Ureter (tissue), 1 donor: ENCODE measurements at places on chromosomes 4 and X. TPM values are rescaled to one million over a fixed set of nuclear protein-coding genes. Genes with fewer than 3 reads are reported as not detected.

The CFI gene
- 21.3 TPM for total RNA-seq

GRCh38 chrX:105226499-105226898, 6.0 kb upstream of the TEX13A start:
- DNase-seq: no peak

- no peak for DNase-seq
Observed at GRCh38 chrX:9108054-9108453, 74.1 kb upstream of the FAM9B start.

The SNX12 gene
- total RNA-seq: 82.4 TPM

The HMGN5 gene
- total RNA-seq: 4.6 TPM

The GRID2 gene
- 0.05 TPM for total RNA-seq

DNA sequence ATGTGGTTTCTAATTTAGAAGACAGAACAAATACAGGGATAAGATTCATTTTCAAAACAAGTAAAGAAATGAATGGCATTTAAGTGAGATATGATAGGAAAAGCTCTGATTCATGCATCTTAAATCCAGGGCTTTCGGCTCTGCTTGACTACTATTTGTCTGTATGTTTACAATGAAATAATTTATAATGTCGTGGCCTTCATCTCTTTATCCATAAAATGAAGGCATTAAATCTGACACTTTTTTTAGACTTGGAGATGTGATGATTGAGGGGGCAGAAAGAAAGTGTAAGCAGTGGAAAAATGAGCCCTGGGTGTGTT, 115.7 kb upstream of the KIT start:
- DNase-seq: no peak

The ARX gene
- total RNA-seq: not detected

DNA sequence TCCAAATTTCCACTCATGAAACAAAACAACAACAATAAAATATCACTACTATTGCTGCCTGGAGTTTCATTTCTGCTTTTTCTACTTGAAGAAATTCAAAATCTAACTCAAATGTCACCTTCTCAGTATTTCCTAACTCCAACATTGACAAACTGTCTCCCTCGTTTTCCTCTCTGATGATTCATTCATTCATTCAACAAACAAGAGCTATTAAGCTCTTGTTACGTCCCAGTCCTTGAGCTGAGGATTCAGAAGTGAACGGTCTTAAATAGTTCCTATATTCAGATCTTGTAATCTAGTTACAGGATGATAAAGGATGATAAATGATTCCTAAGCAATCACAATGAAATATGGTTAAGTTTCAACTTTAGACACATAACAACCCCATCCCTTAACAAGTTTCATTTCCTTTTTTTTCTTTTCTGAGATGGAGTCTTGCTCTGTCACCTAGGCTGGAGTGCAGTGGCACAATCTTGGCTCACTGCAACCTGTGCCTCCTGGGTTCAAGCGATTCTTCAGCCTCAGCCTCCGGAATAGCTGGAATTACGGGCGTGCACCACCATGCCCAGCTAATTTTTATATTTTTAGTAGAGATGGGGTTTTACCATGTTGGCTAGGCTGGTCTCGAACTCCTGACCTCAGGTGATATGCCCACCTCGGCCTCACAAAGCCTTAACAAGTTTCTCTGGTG, 1.7 kb downstream of the SLC9B2 start:
- no peak for DNase-seq

The HNRNPD gene
- 223 TPM for total RNA-seq

DNA sequence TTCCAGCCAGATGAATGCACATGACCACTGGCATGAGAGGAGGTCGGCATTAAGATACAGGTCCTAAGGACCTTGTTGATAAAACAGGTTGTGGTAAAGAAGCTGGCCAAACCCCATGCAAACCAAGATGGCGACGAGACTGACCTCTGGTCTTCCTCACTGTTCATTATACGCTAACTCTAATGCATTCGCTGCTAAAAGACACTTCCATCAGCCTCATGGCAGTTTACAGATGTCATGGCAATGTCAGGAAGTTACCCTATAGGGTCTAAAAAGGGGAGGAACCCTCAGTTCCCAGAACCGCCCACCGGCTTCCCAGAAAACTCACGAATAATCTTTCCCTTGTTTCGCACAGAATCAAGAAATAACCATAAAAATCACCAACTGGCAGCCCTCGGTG, 182.4 kb downstream of the DHRSX start:
- no peak for DNase-seq

DNA sequence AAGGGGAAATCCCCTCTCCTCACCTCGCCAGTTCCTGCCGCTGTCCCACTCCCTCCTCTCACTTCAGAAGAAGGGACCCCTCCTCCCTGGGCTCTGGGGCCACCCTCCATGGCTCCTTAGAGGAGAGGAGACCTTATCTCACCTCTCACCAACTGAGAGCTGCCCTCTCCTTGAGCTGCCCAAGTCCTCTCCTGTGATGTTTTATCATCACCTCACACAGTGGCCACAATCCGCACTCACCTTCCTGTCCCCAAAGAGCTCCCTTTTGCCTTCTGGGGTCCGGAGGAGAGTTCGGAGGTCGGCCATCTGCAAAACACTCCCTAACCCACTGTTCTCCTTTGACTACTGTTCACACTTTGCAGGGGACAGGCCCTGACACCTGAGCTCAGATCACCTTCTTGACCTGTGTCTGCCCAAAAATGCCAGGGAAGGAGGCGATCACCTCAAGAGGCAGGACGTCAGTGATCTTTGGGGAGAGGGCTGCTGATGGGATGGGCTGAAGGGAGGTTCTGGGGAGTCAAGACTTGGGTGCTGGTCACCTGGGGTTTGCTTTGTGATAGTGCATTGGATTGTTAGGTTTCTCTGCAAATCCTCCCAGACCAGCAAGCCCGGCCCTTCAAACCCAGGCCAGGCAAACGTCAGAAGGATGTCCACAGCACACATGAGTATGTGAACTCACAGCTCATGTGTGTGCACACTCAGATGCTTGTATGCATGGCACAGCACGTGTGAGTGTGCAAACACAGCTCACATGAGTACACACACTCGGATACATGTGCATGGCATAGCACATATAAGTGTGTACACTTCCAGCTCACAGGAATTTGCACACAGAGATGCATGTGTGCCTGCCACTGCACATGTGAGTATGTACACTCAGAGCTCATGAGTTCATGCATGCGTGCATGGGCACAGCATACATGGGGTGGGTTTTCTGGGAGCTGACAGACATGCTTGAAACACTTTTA, 41.8 kb downstream of the HTRA3 start:
- no peak for DNase-seq

- DNase-seq: no peak
Observed at GRCh38 chrX:117059848-117060247, 597.1 kb upstream of the CT83 start.

DNA sequence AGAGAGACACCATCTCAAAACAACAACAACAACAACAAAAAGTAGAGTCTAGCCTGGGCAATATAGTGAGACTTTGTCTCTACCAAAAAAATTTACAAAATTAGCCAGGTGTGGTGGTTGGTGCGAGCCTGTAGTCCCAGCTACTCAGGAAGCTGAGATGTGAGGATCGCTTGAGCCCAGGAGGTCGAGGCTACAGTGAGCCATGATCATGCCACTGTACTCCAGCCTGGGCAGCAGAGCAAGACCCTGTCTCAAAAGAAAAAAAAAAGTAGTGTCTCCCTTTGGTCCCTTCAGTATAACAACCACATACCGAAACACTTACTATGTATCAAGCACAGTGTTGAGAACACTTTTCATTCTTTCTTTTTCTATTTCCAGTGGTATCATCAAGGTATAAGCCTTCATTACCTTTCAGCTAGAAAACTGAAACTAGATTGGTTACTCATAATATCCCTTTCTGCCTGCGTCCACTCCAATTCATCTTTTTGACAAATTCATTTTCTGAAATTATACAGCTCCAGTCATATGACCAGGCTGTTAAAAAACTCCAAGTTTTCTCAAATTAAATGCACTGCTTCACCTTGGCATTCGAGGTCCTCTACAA, 54.1 kb downstream of the RPS6KA3 start:
- no peak for DNase-seq

- DNase-seq: no peak
Observed at GRCh38 chrX:81308086-81308829, 106.4 kb downstream of the SH3BGRL start.

- DNase-seq: no peak
Observed at GRCh38 chr4:106034220-106034619, 138.9 kb downstream of the NPNT start.

The DKK2 gene
- 4.4 TPM for total RNA-seq

- no peak for DNase-seq
Observed at GRCh38 chr4:175790083-175790482, 22.0 kb downstream of the GPM6A start.

The HSFX3 gene
- total RNA-seq: not detected

DNA sequence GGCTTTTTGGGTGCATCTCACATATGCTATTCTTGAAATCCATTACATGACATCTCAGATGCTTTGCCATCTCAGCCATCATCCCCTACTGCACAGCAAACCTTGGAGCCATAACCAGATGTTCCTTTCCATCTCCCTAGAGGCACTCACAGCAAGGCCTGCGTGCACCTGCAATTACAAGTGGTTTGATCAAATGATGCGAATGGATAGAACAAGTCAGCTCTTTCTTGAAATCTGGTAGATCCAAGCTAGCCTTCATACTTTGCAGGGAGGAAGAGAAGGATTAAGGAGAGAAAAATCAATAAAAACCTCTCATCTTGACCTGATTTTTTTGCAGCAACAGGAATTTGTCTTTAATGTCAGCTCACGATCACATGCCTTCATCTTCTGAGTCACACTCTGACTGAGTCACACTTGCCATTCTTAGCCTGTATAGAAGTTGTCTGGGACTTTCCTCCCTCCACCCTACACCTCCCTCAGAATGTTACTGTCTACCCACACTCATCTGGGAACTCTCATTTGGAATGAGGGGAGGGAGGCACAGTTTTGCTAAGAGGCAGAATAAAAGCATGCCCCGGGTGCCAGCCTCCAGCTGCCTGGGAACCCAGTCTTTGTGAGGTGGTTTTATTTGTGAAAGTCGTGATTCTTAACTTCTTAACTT, 11.9 kb upstream of the TRIML1 start:
- DNase-seq: no peak
